Epithelial cell of prostate (primary cell): ENCODE measurements at places on chromosomes 4 and X.
A peak's percentile ranks its signal among the peaks of the same experiment; 100 is the strongest.

- DNase-seq: no peak
Measured at GRCh38 chr4:186161138-186161537, 30.2 kb upstream of the CYP4V2 start.

DNA sequence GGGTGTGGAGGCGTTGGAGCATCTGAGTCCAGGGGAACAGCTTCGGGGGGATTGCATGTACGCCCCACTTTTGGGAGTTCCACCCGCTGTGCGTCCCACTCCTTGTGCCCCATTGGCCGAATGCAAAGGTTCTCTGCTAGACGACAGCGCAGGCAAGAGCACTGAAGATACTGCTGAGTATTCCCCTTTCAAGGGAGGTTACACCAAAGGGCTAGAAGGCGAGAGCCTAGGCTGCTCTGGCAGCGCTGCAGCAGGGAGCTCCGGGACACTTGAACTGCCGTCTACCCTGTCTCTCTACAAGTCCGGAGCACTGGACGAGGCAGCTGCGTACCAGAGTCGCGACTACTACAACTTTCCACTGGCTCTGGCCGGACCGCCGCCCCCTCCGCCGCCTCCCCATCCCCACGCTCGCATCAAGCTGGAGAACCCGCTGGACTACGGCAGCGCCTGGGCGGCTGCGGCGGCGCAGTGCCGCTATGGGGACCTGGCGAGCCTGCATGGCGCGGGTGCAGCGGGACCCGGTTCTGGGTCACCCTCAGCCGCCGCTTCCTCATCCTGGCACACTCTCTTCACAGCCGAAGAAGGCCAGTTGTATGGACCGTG lies 2.2 kb downstream of the AR start:
- DNase-seq: no peak

- peak; percentile 43 for DNase-seq
Measured at GRCh38 chr4:32025851-32026459, 1305.8 kb downstream of the PCDH7 start.

- no peak for DNase-seq
Measured at GRCh38 chrX:111597967-111598366, 83.0 kb upstream of the ALG13 start.

DNA sequence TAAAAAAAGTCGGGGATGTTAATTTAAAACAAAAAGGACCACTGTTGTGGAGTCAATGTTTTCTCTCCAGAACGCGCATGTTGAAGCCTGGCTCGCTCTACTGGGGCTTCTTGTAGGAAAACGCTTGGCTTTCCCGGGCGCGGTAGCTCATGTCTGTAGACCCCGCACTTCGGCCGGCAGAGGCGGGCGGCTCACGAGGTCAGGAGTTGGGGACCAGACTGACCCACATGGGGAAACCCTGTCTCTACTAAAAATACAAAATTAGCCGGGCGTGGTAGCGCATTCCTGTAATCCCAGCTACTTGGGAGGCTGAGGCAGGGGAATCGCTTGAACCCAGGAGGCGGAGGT lies 15.6 kb downstream of the NELFA start:
- DNase-seq: no peak

- peak; percentile 26 for DNase-seq
Measured at GRCh38 chr4:52001616-52002015, 18.5 kb downstream of the LRRC66 start.

GRCh38 chr4:188232428-188232827 lies 93.2 kb downstream of the TRIML1 start:
- no peak for DNase-seq

DNA sequence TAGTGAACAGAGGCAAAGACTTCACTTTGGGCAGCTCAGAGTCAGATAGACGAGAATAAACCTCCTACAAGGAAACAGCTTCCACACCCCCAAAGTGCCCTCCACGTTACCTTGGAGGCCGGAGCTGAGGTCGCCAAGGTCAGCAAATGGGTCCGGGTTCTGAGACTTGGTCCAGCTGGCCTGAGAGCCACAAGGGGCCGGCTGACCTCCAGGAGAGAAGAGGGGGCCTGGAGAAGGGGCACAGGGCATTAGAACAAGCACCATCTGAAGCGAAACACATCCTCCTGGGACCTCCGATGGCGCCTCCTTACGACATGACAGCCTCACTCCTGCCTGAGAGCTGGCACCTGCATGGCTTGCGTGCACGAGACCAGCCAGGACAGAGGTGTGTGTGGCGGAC lies 33.6 kb upstream of the CPLX1 start:
- no peak for DNase-seq

- no peak for DNase-seq
Measured at GRCh38 chr4:176013476-176014247, 52.0 kb upstream of the WDR17 start.

- peak; percentile 39 for DNase-seq
Measured at GRCh38 chrX:97616883-97617530, 733.3 kb downstream of the RPA4 start.

- no peak for DNase-seq
Measured at GRCh38 chr4:1074077-1074476, 39.3 kb downstream of the RNF212 start.

- no peak for DNase-seq
Measured at GRCh38 chr4:26106776-26107175, 192.8 kb downstream of the SMIM20 start.

GRCh38 chrX:148555571-148556243 lies 55.3 kb downstream of the AFF2 start:
- DNase-seq: no peak

- DNase-seq: no peak
Measured at GRCh38 chr4:15855804-15856475, 77.8 kb downstream of the CD38 start.

DNA sequence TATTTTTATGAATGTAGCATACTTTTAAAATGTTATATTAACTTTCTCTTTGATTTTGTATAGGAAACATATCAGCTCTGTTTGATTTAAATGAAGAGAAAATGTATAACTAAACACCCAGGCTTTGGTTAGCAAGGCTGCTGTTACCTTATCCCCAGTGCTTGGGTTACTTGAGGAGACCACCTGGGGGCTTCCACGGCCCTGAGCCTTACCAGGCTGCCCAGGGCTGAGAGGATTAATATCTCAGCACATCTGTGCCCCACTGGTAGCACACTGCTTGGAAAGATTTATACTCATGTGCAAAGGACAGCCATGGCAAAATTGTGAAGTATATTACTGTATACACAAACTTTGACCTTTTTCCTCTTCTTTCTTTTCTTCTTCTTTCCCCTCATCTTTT lies 752.9 kb downstream of the RAPGEF2 start:
- DNase-seq: no peak

GRCh38 chr4:53545942-53546581 lies 45.2 kb downstream of the LNX1 start:
- DNase-seq: no peak

DNA sequence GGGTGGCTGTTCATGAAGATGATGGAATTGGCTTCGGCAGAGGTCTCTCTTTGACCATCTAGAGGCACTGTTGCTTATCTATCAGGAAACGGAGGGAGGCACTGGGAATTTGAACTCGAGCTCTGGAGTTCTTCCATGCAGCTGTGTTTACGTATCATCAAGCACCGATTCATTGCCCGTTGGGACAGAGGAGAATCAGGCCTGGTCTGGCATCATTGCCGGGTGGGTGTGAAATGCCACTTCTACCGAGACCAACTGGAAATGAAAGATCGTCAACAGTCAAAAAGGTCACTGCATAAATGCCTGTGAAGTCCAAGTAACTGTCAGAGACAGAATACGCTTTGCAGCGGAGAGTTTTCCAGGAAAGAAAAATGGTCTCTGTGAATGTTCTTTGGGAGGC lies 166.9 kb downstream of the ASMT start:
- no peak for DNase-seq

- no peak for DNase-seq
Measured at GRCh38 chr4:61740886-61741285, 540.8 kb downstream of the ADGRL3 start.

GRCh38 chr4:72468904-72469502 lies 100.0 kb downstream of the ADAMTS3 start:
- no peak for DNase-seq

- no peak for DNase-seq
Measured at GRCh38 chr4:184744236-184744635, 10.3 kb upstream of the CENPU start.

GRCh38 chr4:32172086-32172485 lies 1451.9 kb downstream of the PCDH7 start:
- DNase-seq: no peak

GRCh38 chr4:150119492-150119891 lies 41.2 kb downstream of the DCLK2 start:
- DNase-seq: no peak

DNA sequence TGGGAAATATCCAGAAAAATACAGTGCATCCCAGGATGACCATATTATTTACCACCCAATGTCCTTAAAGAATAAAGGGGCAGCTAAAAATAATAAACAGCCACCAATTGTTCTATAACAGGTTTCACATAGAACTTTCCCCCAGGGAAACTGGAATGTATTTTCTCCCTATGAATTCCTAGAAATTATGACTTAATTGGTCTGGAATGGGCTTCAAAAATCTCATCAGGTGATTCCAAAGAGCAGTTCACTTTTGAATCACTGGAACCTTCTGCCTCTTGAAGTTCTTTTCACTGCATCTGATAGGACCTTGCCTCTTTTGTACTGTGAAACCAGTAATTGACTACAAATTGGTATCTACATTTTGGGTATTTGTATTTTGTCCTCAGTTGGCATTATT lies 119.3 kb downstream of the ZNF330 start:
- no peak for DNase-seq

DNA sequence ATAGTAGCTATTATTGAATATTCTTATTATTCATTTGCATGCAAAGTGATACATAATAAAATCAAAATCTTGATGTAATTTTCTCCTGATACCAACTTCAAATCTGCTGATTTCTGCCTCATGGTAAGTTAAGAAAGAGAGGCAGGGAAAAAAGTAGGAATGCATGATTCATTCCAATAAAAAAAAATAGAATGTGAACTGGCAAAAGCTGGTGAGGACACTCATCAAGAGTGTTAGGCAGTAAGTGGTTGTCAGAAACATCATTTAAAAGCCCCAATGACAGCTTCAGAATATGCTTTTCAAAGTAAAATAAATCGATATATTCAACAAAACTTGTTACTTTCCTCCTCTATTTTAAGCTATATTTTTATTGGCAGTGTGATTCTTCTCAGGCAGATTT lies 979.1 kb downstream of the TECRL start:
- no peak for DNase-seq

GRCh38 chr4:137934911-137935310 lies 307.2 kb downstream of the SLC7A11 start:
- no peak for DNase-seq

- no peak for DNase-seq
Measured at GRCh38 chrX:68419975-68420374, 13.3 kb downstream of the OPHN1 start.

- no peak for DNase-seq
Measured at GRCh38 chr4:154506253-154506652, 14.7 kb upstream of the DCHS2 start.

GRCh38 chrX:70553516-70553915 lies 108.9 kb downstream of the DLG3 start:
- DNase-seq: no peak

DNA sequence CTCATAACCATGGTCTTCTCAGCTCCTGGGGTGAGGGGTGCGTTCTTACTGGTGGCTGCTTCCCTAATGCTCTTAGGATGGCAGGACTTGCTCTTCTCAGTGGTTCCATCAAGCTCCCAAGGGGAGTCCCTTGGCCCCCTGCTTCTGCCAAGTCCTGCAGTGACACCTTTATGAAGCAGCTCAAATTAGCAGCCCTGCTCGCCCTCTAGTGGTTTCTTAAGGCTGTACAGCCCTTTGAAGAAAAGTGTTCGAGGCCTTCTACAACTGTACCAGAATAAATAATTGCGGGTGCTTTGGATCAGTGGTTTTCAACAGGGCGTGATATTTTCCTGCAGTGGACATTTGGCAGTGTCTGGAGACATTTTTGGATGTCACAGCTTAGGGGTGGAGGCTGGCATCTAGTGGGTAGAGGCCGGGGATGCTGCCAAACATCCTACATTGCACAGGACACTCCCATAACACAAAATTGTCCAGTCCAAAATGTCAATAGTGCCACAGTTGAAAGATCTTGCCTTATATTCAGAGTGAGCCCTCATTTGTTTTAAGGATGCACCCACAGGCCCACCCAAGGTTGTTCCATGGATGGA lies 204.7 kb upstream of the S100G start:
- DNase-seq: no peak

DNA sequence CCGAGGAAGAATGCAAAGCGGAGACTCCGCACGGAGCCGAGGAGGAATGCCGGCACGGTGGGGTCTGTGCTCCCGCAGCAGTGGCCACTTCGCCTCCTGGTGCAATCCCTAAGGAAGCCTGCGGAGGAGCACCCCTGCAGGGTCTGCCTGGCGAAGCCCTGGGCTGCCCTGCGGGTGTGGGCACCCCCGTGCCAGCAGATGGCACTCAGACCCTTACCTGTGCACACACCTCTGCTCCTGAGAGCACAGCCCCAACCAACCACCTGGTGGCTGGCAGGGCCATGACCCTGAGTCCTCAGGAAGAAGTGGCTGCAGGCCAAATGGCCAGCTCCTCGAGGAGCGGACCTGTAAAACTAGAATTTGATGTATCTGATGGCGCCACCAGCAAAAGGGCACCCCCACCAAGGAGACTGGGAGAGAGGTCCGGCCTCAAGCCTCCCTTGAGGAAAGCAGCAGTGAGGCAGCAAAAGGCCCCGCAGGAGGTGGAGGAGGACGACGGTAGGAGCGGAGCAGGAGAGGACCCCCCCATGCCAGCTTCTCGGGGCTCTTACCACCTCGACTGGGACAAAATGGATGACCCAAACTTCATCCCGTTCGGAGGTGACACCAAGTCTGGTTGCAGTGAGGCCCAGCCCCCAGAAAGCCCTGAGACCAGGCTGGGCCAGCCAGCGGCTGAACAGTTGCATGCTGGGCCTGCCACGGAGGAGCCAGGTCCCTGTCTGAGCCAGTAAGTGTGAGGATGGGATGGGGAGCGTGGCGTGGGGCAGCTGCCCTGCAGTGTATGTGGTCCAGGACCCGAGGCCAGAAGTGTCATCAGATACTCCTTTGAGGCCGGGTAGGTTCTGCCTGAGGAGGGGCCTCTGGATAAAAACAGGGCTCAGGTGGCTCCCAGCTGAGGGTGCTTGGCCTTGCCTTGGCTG lies 7.0 kb downstream of the TACC3 start:
- no peak for DNase-seq

- no peak for DNase-seq
Measured at GRCh38 chr4:163309466-163309865, 22.9 kb downstream of the NPY1R start.

DNA sequence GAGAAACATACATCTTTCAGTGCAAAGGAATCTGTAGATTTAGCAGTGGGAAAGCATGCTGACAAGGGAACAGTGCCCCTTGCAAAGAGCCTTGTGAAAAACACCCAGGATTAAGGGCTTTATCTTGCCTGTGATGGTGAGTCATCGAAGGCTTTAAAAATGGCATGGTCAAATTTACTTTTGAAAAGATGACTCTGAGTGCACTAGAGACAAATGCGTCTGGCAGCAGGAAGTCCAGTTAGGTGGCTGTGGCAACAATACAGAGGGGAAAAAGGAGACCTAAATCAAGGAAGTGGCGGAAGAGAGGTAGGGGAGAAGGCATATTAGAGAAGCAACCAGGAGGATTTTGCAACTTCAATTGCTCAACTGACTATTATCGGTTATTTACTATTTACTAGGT lies 472.6 kb upstream of the CPEB2 start:
- no peak for DNase-seq

GRCh38 chr4:109848501-109848900 lies 594 bp downstream of the LRIT3 start:
- DNase-seq: no peak

- DNase-seq: no peak
Measured at GRCh38 chrX:24148535-24149350, 786 bp upstream of the ZFX start.
